NCI-H2029 treated with DMSO at 0.1 percent for 48 hours (cell line): ENCODE measurements at places on chromosomes 1 and 21.

DNA sequence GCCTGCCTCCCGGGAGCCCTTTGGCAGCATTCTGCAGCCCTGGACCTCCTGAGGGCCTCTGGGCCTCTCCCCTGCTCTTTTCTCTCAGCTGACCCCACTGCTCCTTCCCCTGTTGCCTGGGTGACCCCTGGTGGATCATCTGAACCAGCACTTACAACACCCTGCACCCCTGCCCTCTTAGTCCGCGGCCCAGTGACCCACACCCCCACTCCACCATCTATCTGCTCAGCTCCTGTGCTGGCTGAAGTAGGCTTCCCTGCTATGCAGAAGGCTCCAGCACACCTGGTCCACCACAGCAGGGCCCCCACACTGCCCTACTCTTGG lies 74.0 kb downstream of the DMRTA2 start:
- no peak for DNase-seq

DNA sequence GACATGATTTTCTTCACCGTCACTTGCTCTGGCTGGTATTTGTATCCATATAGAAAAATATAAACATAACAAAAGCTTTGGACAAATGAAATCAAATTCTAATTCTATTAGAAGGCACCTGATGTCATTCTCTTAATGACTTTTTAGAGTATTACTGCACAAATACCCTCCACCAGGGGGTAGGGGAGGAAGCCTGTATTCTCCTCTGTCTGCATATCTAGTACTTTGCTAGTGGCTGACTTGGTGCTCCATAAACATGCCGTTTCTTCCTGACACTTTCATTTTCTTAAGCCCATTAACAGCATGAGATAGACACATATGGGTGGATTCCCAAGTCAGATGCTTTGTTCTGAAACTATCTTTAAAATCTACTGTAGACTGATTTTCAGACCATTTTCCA lies 20.6 kb upstream of the KCNJ15 start:
- DNase-seq = no peak

DNA sequence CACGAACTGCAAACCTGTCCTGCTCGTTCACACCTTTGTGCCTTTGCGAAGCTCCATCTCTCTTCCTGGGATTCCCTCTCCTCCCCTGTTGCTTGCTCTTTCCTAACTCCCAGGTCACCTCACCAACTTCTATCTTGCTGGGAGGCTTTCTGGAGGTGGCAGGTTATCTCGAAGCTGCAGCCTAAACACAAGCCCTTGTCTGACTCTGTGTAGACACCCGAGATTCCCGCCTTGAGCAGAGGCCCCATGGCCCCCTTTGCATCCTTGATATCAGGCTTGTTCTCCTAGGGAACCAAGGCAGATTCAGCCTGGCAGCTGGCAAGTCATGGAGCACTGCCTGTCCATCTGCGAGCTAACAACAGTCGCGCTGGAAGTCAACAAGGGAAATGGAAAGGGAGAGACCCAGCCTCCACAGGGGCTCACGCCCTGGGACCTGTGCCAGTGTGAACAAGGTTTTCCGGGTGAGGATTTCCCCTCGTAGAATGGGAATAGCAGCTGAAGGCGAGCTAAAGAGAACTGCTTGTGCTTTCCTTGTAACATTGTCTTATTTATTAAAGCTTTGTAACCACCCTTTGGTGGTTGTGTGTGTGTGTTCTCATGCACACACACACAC lies 109.5 kb upstream of the JUN start:
- DNase-seq = peak; percentile 80

DNA sequence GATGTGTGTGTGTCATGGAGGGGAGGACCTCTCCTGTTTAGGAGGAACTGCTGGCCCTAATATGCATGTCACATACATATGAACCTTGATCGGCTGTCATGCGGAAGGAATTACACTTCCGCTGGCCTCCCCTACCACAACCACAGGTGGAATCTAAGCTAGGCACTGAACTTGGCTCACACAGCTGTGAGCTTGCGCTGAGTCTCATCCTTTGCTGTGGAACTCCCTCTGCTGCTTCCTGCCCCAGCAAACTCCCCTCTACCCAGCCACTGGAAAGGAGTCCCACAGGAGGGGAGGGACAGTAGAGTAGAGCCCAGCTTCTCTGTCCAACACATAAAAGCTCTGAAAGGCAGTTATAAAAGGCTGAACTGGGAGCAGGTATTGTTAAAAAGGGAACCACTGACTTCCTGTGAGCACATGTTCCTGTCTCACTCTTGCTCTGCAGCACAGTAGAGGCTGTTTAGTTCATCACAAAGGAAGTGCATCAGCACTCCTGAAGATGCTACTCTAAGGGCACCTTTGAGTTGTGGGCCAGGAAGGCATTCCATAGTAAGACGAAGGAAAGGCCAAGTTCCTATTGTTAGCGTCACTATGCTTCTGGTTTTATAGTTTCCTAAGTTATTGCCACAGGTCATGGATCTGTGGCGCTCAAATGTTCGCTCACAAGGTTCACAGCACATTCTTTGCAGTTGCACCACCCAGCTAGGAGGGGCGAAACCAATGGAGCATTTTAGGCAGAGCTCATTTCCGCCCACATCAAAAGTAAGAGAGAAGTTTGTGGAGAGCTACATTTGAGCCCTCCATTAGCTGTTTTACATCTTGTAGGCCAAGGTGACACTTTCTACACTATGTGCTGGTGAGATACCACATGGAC lies 17.7 kb upstream of the PTPRC start:
- no peak for DNase-seq

- no peak for DNase-seq
Observed at GRCh38 chr1:193944454-193944853, 758.0 kb upstream of the B3GALT2 start.

- DNase-seq = no peak
Observed at GRCh38 chr1:2539312-2539907, 9.3 kb upstream of the HES5 start.

GRCh38 chr21:35138665-35139381 lies 89.7 kb upstream of the RUNX1 start:
- no peak for DNase-seq

- no peak for DNase-seq
Observed at GRCh38 chr1:37480581-37481288, 6.4 kb downstream of the ZC3H12A start.

DNA sequence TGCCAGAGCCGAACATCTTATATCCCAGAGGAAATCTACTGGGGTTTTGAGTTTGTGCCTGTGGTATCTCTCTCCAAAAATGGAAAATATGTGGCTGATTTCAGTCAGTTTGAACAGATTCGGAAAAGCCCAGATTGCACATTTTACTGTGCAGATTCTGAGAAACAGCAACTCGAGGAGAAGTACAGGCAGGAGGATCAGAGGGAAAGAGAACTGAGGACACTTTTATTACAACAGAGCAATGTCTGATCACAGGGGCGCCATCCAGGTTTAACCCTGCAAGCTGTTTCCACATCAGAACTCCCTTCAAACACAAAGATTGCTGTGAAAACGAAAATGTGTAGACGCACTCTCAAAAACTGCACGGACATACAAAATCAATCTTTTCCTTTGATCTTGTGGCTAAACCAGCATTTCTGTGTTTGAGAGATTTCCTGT lies 43.4 kb downstream of the KCNJ15 start:
- no peak for DNase-seq

DNA sequence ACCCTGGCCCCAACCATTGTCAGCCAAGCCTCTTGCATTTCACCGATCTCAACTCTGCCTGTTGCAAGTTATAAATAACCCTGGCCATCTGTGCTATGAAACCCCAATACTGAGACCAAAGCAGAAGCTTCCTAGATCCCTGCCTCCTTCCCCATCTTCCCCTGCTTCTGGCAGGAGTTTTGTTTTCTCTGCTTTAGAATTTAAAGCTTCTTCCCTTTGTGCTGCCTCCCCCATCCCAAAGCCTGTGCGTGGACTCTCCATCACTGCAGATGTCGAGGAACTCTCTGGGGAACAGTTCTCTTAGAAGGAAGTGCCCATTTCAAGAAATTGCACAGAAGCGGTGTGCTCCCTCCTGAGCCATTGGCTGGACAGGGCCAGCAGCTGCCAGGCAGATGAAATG lies 17.4 kb upstream of the MYOG start:
- DNase-seq = no peak

DNA sequence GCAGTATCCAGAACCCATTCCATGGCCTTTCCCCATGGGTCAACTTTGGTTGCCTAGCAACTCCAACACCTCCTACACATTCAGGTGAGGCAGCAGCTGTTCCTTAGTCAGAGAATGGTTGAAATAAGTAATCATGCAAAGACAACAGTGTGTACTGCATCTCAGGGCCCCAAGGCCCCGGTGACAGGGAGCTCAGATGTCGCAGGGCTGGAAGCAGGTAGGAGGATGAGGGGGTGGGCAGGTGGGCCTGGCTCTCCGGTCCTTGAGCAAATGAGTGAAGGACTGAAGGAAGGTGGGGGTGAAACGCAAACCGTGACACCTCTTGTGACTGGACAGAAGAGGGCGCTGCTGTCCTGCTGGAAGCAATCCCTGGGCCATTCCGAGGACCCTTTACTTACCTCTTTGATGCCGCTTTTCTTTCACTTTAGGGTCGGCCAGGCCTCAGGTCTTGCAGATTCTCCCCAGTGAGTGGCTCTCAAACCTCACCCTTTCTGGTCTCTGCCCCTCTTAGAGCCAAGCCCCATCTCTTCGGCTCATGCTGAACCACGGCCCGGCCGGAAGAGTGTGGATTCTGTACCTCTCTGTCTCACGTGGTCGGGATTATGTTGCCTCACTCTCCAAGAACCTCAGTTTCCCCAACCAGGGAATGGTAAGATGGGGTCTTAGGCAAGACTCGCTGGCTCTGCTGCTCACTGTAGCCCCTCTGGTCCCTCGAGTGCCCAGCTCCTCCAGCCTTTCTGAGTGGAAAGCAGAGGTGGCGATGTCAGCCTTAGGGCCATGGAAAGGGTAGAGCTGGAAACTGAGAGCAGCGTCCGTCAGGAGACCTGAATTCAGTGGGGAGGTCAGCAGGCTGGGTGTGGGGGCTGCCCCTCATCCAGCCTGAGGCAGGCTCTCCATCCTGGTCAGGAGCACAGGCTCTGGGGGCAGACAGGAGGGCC lies 5.6 kb upstream of the KCNA10 start:
- DNase-seq = peak; percentile 22

GRCh38 chr1:221793439-221794078 lies 51.7 kb upstream of the DUSP10 start:
- no peak for DNase-seq

DNA sequence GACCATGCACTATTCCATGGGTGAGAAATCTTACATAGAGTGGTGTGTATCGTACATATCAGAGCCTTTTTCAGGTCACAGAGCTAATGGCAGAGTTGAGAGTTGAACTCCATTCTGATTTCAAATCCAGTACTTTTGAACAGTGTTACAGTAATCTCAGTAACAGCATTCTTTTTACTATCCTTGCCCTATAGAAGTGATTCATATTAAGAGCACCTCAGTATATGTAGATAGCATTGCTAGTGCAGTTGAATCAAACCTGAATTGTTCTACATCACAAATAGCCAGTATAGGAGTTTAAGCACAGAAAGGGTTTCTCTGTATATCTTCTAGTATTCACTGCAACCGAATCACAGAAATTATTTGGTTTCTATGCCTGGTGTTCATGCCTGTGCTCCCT lies 11.4 kb upstream of the GBP6 start:
- DNase-seq = no peak

- no peak for DNase-seq
Observed at GRCh38 chr1:6086762-6087376, 41.2 kb downstream of the KCNAB2 start.

GRCh38 chr1:14968251-14968851 lies 185.2 kb upstream of the TMEM51 start:
- no peak for DNase-seq

DNA sequence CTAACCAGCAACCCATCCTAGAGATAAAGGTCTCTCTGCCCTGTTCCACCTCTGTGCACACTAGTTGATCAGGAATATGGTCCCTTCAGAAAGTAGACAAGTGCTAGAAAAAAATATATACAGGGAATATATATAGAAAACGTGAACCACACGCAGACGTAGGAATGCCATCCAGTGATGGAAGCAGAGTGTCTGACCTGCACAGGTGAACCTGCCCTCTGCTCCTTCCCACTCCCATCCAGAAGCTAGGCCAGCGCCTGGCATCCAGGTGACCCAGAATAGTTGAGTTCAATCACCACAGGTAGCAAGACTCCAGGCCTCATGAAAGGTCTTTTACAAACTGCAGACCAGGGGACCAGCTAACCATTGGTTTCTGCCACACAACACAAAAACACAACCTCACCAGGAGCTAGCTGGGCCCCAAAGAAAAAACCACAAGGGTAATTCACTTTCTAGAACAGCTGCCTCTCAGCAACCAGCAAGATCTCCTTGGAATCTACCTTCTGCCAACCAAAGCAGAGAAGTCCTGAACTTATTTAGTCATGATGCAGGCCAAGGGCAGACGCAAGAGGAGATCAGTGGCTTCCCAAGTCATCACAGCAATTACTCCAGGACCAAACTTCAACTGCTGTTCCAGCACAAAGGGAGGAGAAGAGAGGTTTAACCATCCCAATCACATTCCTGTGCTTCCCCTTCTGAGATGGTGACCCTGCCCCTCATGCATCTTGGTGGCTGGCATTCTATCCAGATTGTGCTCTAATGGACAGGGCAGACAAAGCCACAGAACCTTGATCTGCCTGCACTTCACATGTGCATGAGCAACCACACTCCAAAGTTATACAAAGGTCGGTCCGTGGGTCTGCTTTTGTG lies 53.0 kb downstream of the GPR161 start:
- no peak for DNase-seq

DNA sequence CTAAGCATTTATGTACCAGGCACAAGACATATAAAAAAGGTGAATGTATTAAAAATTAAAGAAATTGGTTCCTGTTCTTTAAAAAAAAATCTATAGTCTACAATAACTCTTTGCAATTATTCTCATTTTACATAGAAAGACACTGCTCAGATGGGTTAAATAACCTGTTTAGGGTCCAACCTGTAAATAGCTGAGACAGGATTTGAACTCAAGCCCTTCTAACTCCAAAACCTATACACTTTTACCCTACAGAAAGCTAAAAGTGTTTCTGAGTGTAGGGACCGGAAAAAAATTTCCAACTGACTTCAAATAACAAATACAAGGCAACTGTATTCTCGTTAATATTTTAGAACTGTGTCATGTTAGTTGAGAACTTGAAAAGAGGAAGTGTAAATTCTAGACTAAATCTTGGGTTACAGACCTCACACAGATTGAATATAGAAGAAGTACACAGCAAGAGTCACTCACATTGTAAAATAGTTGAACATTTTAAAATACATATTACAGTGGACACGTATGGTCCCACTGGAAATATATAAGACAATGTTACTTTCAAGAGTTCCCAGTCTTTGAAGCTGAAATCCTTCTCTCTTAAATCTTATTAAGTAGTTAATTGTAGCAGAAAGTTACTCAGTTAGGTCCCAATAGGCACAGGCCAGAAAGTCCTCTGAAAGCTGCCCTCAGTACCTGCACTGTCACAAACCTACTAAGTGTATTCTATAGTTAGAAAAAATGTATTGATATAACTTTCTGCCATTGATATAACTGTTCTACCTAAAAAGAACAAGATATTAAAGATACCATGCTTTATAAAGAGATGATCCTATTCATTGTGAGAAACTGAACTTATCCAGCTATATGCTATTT lies 7.3 kb downstream of the EDEM3 start:
- DNase-seq = no peak
